AG04449 (cell line): ENCODE measurements at places on chromosomes 12 and 14.

DNA sequence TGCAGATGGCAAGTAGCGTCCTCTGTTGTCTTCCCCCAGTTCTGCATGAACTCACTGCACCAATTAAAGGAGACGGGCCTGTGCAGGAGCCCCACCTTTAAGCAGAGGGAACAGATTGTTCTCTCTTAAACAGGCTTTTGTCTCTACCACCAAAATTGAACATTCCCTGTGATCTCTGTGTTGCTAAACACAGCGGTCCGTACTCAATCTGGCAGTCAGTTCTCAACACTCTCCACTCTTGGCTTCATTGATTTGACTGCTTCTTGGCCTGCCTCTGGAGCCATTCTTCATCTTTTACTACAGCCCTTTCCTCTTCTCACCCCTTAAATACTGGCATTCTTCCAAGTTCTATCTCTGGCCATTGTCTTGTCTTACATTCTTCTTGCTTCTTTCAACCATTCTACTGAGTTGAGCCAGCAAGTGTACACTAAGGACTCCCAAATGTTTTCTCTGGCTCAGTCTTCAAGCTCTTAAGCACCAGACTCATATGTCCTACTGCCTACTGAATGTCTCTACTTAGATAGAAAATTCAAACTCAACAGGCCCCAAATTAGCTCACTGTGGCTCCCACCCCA lies 8.0 kb upstream of the NT5DC3 start:
- no peak for DNase-seq

- DNase-seq: no peak
Observed at GRCh38 chr12:118011377-118011776, 5.1 kb upstream of the RFC5 start.

- no peak for DNase-seq
Observed at GRCh38 chr12:50302686-50303085, 19.4 kb upstream of the LIMA1 start.

DNA sequence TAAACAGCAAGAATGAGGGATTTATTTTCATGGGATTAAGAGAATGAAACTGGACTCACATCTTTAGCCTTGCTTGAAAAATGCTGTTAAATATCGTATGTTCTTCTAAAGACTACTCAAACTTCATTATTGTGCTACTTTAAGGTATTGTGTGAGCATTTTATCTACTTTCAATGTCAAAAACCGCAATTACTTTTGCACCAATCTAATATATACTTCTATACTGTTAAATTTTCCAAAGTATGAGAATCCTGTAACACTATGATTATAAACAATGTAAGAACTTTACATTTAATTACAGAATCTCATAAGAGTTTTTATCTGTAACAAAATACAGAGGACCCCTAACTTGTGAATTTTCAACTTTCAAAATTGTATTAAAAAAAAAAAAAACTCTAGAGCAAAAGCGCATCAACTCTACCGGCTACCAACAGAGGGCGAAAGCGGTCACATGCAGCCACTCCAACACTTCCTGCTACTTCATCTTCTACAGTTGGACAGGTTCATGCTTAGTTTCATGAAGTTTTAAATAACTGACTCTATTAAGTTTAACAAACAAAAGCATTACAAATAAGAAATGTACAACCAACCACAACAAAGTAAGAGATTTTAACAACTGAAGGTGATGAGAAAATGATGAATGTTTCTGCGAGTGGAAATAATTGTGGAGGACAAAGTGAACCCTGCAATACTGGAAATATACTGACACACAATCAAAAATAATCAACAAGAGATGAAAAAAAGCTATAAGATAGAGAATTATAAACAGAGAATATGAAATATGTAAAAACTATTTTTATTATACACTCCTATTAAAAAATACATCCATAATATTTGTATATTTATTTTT lies 210.9 kb downstream of the MED13L start:
- DNase-seq: no peak

GRCh38 chr14:39558525-39558924 lies 126.3 kb upstream of the FBXO33 start:
- no peak for DNase-seq

DNA sequence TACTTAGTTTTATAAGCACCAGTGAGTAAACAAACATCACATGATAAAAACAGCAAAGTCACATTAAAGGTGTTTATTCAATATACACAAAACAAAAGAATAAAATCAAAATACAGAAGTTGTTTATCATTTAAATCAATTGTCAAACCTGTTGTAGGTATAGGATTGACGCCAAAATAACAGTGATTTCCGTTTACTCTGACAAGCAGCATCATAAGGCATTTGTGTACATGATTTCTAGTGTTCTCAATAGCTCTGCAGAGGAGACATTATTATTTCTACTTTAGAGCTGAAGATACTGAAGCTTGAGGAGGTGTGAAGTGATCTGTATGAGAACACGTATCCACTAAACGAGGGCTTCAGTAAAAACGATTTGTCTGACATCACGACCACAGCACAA lies 171.9 kb downstream of the CCDC59 start:
- DNase-seq: no peak

- no peak for DNase-seq
Observed at GRCh38 chr14:69261761-69262331, 1.9 kb downstream of the GALNT16 start.

- DNase-seq: no peak
Observed at GRCh38 chr12:119817546-119818343, 59.4 kb downstream of the CIT start.

DNA sequence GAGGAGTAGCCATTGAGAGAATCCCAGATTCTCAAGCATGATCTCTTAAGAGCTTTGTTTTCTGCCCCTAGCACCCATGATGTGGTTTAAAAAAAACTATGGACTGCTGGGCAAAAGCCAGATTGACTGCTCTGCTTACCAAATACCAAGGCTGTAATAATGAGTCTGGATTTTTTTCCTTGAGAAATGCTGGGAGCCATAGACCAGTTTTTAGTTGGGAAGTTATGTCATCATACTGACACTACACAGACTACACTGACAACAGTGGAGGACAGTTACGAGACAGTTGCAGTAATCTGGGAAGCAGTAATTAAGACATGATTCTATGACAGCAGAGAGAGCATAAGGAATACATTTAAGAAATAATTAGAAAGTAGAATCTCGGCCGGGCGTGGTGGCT lies 35.8 kb downstream of the SPATA7 start:
- DNase-seq: no peak

DNA sequence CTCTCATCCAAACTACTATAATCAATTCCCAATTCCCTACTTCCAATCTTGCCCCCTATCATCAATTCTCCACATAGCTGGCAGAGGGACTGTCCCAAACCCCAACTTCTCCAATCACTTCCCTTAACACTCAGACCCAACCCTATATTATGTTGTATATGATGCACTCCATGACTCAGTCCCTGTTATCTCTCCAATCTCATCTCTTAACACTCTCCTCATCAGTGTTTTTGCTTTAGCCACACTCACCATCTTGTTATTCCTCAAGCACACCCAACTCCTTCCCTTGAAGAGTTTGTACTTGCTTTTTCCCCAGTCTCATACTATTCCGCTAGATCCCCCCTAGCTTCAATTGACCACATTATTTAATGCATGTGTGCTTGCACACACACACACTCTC lies 4.9 kb downstream of the RHOJ start:
- DNase-seq: no peak

DNA sequence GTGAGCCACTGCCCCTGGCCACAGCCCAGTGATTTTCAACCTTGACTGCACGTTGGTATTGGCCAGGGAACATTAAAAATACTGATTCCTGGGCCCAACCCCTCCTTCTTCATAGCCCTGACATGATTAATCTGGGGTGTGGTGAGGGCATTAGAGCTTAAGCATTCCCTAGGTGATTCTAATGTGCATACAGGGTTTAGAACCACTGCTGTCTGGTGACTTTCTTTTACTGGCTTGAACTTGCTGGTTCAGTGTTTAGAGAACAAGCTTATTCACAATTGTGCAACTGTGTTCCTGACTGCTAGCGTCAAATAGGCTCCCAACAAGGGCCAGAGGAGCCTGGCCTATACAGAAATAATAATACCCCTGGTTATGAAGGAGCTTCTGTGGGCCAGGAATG lies 488.8 kb upstream of the CCDC196 start:
- DNase-seq: no peak

DNA sequence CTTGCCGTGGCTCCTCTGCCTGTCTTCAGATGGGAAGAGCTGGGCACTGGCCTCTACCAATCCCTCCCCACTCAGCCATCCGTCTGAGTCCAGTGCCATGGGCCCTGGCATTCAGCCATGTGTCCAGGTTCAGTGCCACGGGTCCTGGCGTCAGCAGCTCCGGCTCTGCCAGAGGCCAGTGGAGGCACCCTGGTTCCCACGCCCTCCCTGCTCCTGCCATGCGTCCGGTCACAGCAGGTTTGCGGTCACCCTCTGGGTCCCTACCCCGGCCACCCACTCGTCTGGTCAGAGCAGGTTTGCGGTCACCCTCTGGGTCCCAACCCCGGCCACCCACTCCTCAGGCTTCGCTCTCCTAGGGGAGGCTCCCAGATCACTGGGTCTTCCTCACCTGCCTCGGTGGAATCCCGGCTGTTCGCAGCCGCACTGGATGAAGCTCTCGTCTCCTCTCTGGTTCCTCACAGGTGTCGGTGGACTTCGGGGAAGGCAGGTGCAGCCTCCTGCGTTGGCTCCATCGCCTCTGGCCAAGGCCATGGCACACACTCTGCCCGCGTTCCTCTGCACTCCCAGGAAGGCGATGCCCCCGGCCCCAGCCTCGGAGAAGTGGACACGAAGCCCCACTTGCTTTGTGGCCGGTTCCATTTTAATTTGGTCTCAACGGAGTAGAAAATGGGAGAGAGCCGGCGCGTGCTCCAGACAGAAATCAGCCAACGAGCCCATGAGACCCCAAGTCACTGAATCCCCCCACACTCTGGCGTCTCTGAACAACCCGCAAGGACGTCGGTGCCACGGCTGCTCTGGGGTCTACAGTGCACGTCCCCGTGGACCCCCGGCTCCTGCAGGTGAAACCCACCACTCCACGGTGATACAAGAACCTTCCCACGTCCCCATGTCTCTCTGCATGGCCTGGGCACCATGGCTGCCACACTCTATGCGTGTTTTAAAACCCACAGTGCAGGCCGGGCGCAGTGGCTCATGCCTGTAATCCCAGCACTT lies 47.8 kb upstream of the FBRSL1 start:
- no peak for DNase-seq

- no peak for DNase-seq
Observed at GRCh38 chr12:116040402-116040801, 237.1 kb downstream of the MED13L start.

- no peak for DNase-seq
Observed at GRCh38 chr14:97902630-97903029, 1105.4 kb downstream of the VRK1 start.

DNA sequence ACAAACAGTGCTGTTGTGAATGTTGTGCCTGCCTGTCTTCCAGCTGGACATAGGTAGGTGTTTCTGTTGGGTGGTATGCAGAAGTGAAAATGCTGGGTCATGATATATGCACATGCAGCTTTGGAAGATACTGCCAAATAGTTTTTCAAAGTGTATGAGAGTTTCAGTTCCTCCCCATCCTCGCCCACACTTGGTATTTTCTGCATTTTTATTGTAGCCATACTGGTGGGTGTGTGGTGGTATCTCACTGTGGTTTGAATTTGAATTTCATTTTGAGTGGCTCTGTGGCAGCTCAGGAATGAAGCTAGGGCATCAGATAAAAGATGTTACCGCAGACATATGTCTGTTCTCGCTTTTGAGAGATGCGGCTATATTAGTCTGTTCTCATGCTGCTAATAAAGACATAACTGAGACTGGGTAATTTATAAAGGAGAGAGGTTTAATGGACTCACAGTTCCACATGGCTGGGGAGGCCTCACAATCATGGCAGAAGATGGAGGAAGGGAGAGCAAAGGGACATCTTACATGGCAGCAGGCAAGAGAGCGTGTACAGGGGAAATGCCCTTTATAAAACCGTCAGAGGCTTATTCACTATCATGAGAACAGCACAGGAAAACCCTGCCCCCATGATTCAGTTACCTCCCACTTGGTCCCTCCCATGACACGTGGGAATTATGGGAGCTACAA lies 183.1 kb downstream of the CAND1 start:
- DNase-seq: no peak

DNA sequence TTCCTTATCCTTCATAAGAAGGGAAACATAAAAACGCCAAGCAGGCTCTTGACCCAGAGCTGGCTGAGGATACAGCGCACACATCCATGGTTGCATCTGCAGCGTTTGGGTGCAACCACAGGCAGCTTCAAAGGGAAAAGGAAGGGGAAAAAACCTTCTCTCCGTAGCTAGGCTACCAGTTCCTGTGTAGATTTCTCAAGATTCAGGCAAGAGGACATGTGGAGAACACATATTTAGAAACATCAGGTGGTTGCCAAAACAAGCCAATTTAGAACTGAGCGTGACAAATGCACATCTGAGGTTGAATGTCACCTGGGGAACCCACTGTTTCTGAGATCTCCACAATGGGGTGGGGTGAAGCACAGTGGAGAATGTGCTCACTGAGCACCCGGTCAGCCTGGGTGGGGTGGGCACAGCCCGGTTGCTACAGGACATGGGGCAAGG lies 78.3 kb upstream of the BDKRB2 start:
- DNase-seq: no peak

DNA sequence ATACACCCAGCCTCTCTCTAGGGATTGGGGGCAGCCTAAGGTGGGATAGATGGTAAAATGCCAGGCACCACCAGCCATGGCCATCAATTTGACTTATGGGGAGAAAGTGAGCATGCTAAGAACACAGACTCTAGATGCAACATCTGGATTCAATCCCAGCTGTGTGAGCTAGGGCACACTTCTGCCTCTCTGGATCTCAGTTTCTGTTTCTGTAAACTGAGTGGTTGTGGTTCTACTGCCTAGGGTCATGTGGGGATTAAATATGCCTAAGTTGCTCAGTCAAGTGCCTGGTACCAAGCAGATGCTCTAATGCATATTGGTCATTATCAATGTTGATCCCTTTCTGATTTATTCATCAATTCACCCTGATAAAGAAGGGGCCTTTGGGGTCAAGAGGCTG lies 12.6 kb upstream of the OAS1 start:
- no peak for DNase-seq
